ENCODE measurements at places on chromosomes 12 and 14.
A peak's percentile ranks its signal among the peaks of the same experiment; 100 is the strongest.

- no peak for DNase-seq
Measured at GRCh38 chr14:88572117-88572516, 9.3 kb downstream of the ZC3H14 start.

DNA sequence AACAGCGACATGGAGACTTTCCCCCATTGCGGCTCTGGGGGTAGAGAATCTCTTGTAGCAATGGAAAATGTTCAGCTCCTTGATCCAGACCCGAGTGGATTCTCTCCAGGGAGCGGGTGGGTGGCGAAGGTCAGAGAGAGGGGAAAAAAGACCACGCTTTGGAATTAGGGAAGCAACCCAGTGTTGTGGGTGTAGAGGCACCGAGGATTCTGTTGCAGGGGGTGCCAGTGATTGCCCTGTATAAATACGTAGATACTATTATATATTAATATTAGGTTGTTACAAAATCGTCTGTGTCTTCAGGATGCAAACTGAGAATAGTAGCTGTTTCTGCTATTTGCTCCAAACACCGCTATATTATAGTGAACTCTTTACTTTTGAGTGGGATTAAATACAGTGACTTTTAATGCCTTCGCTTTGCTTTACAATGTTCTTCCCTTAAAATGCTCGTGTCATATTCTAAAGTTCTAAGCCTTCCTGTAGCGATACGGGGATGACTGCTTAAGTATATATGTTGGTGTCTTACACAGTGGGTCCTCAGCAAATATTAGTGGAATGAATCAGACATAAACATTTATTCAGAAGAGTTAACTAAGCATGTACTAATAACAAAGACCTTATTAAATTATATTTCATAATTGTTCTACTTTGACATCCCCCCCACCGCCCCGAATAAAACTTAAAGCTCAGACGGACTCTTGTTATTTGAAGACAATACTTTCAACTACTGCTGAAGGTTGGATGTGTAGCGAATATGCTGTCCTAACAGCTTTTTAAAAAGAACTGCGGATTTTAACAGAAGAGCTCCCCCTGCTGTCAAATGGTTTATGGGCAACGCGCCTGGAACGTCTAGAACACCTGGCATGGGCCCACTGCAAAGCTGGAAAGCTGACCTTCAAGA is 136.4 kb upstream of the KRAS start:
- peak; percentile 94 for DNase-seq

DNA sequence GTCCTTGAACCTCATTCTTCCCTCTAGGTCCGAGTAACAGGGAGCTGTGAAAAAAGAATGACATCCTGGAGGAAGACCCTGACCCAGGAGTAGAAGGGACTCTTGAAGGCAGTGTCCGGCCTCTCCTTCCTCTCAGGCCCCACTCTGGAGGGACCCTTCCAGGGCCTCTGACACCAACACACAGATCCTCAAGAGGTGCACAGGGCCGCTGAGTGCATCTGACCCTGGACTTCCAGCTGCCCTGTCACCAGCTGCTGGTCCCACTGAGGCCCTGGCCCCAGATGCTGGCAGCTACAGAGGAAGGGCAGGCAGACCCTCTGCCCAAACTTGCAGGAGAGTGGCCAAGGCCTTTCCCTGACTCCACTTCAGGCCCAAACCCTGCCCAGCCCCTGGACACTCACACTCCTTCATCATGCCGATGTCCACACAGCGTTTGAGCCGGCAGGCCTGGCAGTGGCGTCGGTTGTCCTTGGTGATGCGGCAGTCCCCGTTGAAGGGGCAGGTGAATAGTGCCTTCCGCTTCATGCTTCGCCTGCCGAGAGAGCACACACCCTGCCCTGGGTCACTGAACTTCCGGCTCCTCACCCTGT is 40.1 kb downstream of the VDR start:
- no peak for DNase-seq

DNA sequence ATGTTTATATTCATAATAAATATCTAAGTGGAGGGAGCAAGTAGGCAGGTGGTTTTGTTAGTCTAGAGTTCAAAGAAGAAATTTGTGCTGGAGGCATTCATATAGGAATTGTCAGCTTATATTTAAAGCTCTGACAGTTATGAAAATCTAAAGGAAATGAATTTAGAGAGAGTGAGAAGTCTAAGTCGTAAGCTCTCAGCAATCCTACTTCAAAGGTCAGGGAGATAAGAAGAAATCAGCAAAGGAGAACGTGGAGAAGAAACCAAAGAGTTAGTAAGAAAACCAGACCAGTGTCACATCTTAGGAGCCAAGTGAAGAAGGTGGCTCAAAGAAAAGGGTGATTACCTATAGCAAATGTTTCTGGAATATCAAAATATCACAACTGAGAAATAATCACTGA is 241.8 kb downstream of the FSCB start:
- no peak for DNase-seq

DNA sequence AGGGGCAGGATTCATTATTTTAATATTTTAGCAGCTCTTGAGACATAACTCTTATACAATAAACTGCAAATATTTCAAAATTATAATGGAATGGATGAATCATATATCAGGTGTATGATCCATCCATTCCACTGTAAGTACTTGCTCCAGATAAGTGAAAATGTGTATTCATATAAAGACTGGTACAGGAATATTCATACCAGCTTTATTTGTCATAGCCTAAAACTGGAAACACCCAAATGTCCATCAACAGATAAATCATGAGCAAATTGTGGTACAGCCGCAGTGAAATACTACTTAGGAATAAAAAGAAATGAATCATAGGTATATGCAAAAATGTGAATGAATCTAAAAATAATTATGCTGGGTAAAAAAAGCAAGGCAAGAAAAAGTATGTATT is 263.6 kb upstream of the SYT10 start:
- DNase-seq, result no peak

- DNase-seq, result no peak
Measured at GRCh38 chr14:59347511-59347900, 117.7 kb downstream of the GPR135 start.

GRCh38 chr14:88026890-88027289 is 22.0 kb downstream of the GPR65 start:
- no peak for DNase-seq

- no peak for DNase-seq
Measured at GRCh38 chr14:38238878-38239277, 17.0 kb downstream of the CLEC14A start.

DNA sequence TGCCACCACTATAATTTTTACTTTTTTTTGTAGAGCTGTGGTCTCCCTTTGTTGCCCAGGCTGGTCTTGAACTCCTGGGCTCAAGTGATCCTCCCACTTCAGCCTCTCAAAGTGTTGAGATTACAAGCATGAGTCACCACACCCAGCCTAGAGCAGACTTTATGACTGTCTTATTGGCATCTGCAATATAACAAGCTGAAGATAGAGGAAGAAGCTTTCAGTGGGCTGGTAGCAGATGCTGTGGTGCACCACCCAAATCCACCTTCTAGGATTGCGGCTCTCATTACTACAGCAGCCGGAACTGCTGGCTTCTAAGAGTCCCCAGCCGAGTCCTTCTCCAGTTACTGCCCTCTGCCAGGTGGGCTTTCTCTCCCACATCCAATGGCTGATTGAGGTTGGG is 7.6 kb upstream of the STK38L start:
- peak; percentile 18 for DNase-seq

DNA sequence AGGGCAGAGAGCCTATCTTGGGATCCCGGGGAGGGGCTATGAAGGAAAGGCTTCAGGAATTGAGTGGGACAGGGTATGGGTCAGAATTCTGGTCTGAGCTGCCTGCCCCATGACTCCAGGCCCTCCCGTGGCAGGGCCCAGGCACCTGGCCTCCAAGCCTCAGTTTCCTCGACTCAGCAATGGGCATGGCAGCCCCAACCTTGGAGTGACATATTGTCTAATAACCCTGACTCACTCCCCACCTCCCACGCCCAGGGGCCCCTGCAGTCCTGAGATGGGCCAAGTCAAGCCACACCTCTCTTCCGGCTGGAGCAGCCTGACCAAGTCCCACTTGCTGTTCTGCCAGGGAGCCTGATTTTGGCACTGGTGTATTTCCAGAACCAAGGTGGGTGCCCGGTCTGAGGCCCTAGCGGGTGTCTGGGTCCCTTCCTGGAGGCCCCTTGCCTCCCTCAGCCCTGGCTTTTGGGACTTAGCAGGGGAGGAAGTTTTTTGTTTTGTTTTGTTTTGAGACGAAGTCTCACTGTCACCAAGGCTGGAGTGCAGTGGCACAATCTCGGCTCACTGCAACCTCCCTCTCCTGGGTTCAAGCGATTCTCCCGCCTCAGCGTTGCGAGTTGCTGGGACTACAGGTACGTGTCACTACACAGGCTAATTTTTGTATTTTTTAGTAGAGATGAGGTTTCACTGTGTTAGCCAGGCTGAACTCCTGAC is 40.3 kb upstream of the RCOR1 start:
- DNase-seq, result peak; percentile 65

GRCh38 chr12:120538281-120539156 is 4.4 kb downstream of the RNF10 start:
- DNase-seq, result peak; percentile 60

GRCh38 chr14:77508249-77508648 is 9.6 kb upstream of the ISM2 start:
- peak; percentile 85 for DNase-seq

- DNase-seq, result peak; percentile 78
Measured at GRCh38 chr14:44945264-44945663, 16.5 kb downstream of the KLHL28 start.

- no peak for DNase-seq
Measured at GRCh38 chr12:111467092-111467856, 61.6 kb downstream of the SH2B3 start.
